ENCODE measurements at places on chromosomes 2 and 18.
A peak's percentile ranks its signal among the peaks of the same experiment; 100 is the strongest.

DNA sequence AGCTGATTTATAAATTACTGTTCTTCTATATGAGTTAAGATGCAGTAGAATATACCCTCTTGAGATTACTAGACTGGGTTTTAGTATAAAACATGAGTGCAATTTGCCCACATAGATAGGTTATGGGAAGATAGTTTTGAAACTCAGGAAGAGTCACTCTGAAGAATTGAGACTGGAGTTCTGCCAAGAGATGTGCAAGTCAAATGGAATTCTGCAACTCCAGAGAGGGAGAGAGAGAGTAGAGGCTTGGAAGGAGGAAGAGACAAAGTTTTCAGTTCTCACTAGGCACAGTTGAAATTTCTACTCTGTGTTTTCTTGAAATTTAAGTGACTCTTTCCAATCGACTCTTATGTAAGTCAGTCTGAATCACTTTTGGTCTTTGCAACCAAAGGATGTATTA, 878.8 kb downstream of the TSN start:
- peak; percentile 90 for DNase-seq

DNA sequence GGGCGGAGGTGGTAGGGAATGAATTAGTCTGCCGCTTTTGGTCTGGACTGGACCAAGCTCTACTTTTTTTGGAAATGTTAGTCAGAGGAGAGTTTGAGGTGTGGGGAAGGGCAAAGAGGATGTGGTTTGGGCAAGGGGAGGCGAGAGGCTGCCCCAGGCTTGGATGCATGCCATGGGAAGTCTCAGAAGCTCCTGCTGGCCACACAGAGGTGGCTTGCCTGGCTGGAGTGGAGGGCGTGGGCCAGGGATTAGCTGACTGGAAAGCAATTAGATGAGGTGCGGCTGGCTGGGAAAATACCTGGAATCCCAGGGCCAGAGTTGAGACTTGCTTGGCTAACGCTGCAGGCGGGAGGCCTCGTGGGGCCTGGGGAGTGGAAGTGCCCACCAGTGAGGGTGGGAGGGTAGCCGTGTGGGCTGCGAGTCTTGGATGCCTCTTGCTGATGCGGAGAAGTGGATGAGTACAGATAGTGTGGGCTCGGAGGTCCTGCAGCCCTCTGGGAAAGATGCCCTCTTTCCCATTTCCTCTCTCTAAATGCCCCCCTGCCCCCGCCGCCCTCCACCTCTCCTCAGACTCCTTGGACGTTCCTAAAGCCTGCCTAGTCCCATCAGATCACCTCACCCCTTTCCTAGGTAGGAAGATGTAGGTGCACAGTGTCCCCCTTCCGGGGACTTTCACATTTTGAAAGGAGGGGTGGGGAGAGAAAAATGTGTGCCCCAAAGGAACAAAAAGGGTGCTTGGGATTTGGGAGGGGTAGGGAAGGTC, 117.6 kb downstream of the SMAD7 start:
- DNase-seq, result peak; percentile 76

DNA sequence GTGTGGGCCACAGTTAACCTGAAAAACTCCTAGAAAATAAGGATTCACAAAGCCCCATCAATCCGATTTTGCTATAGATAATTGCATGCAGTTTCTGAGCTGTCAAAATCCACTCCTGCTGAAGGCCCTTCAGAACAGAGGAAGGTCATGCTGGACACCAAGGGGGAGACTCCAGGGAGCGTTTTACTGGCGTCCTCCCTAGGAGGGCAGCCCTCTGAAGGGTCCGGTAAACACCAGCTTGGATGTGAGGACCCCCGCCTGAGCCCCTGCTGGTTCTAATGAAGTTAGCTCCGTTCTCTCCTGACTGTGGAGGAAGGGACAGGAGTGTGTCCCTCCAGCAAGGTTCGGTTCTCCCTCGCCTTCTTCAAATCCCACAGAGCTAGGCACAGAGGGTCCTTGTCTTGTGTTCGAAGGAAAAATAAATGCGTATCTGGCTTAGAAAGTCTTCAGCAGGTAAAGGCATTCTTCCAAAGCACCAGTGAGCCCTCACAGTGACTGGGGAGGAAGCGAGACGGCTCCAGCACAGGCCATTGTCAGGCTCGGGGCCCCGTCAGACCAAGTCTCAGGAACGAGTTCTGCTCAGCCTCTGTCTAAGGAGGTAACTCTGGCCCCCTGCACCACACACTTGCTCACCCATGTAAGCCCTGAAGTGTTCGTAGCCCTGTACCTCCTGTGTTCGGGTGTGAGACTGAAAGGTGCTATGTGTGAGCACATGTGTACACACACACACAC, 41.6 kb downstream of the CABLES1 start:
- no peak for DNase-seq

DNA sequence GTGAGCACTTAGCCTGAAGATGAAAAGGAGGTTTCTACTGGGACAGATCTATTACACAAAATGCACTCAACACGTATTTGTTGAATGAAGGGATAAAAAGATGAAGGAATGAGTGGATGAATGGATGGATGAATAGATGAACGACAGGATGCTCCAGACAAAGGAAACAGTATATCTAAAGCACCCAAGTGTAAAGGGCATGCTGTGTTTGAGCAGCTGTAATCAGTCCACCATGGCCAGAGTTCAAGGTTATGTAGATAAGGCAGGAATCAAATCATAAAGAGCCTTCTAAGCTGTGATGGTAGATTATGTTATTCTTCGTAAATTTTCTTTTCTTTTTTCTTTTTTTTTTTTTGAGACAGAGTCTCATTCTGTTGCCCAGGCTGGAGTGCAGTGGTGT, 213.8 kb upstream of the FBXO11 start:
- no peak for DNase-seq

- DNase-seq, result no peak
These were observed 154.1 kb upstream of the REV1 start for GRCh38 chr2:99643787-99644418.

GRCh38 chr2:51149725-51150124, 117.8 kb upstream of the NRXN1 start:
- no peak for DNase-seq

- DNase-seq, result peak; percentile 60
These were observed 6.1 kb downstream of the ARPC2 start for GRCh38 chr2:218223046-218223445.
